ENCODE measurements at places on chromosomes 2 and 18.

GRCh38 chr2:30276455-30276911, 45.1 kb downstream of the LBH start:
- no peak for DNase-seq

GRCh38 chr2:90069290-90069894, 1377.9 kb downstream of the RPIA start:
- DNase-seq = peak; percentile 52

GRCh38 chr2:16525265-16525887, 140.3 kb downstream of the CYRIA start:
- peak; percentile 40 for DNase-seq

GRCh38 chr18:79841936-79842335, 44.2 kb downstream of the KCNG2 start:
- DNase-seq = no peak

DNA sequence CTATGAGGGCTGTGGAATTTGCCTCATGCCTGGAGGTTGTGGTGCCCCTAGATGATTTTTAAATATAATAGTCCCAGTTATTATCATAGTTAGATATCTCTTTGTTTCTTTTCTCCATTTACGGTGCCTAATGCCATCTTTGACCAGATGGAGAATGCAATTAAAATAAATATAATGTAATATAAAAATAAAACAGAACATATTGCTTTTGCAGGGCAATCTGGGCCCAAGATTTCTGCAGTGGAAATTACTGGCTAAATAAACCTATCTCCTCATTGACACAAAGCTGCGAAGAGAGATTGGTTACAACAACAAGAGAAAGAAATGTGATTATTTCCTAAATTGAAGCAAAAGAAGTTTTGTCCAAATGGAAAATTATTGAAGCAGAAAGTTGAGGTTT, 51.8 kb downstream of the CPO start:
- DNase-seq = no peak

- DNase-seq = no peak
Measured at GRCh38 chr18:3758531-3758930, 308.6 kb downstream of the TGIF1 start.

GRCh38 chr18:79405781-79406575, 10.2 kb downstream of the NFATC1 start:
- peak; percentile 93 for DNase-seq

- DNase-seq = no peak
Measured at GRCh38 chr18:14907420-14907819, 159.4 kb downstream of the ANKRD30B start.

GRCh38 chr2:18721038-18721922, 131.9 kb upstream of the NT5C1B start:
- no peak for DNase-seq

- no peak for DNase-seq
Measured at GRCh38 chr2:127359520-127359919, 28.3 kb downstream of the MAP3K2 start.

DNA sequence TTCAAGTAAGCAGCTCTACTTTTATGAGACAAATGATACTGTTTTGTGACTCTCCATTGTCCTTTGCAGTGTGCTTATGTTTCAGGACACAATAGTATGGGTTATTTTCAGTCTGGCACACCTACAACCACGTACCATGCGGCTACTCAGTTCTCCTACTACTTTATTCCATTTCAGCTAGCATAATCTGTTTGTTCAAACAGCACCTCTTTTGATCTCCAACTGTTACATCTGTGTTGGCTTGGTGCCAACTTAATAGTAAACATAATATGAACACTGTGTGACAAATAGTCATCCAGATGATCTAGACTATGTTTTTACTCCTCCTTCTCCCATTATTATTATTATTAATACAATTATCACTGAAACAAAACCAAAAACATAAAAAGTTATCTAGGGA, 40.5 kb downstream of the MYO3B start:
- no peak for DNase-seq

DNA sequence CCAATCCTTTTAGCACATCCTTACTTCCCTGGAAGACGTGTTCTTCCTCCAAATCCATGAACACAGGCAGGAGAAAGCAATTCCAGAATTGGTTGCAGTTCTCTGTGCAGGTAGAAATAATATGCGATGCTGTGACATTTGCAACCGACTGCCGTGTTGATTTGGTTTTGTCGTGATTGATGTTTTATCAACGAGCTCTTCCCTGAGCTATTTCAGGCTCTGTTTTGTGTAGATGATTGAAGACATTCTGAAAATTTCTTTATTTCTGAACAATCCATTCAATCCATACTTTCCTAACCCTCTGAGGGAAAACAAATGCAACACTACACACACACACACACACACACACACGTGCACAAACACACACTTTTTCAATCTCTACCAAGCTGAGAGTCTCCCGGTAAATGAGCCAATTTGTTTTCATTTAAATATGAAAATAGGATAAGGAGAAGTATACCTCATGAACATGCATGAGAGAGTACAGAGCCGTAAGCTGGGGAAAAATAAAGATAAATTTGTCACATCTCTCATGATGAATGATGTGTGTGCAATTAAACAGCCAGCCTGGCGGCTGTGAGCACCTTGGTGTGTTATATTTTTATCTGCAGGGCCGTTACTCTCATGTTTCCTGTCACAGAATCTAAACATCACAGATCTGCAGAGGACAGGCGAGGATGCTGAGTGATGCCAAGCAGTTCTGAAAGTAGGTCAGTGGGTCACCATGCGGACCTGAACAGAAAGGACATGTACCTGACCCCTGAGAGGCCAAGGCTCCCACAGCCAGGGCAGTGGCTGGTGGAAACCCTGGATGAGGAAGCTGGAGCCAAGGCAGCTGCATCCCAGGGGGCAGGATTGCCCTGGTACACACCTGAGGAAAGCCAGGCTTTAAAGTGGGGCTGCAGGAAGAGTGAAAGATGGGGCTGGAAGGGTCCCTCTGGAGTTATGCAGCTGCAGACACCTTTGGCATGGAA, 64.8 kb downstream of the PDCL3 start:
- DNase-seq = no peak

DNA sequence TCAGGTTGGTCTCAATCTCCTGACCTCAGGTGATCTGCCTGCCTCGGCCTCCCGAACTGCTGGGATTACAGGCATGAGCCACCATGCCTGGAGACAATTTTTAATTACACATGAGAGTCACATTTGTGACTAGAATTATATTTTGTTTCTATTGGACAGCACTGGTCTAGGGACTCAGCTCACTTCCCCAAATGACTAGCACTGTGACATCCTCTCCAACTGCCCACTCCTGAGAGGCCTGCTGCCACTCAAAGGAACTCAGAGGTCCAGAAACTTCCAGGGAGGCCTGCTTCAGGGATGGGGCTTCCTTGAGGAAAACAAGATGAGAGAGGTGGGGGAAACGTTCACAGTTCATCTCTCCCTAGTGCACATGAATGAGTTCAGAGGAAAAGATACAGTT, 29.5 kb downstream of the TMEM163 start:
- DNase-seq = no peak

- DNase-seq = no peak
Measured at GRCh38 chr2:172965433-172966212, 110.0 kb upstream of the MAP3K20 start.

DNA sequence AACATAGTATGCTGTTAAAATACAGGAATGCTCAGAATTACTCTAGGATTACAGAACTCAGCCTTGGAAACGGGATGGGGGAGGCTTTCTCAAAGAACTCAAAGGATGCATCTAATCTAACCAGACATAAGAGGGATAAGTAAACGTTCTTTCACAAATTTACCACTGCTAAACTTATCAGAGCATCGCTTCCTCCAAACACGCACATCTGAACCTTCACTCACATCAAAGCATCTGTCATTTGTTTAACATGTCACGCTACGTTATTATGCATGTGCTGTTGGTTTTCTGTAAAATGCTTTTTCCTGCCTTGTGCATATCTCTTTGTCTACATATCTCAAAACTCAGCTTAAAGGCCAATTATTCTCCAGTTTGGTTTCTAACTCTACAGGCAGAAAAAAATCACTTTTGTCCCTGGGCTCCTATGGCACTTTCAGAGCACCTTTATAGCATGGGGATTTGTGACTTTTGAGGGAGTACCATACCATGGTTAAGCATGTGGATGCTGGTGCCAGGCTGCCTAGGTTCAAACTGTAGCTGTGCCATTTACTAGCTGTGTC, 106.7 kb upstream of the FSHR start:
- DNase-seq = no peak

DNA sequence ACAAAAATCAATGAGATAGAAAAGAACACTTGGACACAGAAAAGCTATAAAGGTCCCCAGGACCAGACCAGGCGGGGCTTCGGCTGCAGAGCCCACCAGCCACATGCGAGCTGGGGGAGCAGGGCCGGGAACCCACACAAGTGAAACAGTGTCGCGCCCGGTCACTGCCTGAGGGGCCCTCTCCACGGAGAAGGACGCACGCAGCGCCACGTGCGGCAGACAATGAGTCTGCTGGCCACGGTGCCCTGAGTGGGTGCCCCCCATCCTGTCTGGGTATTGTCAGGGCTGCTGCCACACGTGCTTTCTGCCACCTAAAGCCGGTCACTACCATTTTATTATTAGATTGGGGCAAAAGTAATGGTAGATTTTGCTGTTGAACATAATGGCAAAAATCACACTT, 207.9 kb upstream of the HDAC4 start:
- DNase-seq = no peak

DNA sequence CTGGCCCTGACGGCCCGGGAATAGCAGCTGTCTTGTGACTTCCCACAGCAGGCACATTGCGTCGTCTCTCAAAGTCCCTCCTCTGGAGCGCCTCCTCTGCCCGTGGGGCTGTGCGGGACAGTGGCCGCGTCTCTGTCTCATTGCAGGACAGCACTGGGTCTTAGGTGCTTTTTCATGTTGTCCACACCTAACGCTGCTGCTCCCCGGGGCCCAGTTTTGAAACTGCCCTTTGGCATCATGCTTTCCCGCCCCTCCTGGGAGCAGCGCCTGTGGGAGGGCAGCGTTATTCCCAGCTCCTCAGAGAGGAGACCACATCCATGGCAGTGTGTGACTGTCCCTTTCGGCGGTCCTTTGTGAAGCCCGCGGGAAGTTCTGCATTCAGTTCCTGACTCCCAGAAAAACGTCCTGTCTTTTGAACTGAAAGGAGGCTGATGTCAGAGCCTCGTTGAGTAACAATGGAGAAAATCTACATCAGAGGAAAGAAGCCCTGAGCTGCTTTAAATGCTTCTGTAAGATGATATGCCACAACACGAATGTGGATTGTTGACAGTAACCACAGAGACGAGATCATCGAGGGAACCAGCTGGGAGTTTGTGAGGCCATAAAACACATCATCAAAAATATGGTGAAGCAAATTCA, 226.0 kb downstream of the FAM210A start:
- DNase-seq = no peak

- no peak for DNase-seq
Measured at GRCh38 chr2:59655809-59656208, 897.6 kb downstream of the BCL11A start.

DNA sequence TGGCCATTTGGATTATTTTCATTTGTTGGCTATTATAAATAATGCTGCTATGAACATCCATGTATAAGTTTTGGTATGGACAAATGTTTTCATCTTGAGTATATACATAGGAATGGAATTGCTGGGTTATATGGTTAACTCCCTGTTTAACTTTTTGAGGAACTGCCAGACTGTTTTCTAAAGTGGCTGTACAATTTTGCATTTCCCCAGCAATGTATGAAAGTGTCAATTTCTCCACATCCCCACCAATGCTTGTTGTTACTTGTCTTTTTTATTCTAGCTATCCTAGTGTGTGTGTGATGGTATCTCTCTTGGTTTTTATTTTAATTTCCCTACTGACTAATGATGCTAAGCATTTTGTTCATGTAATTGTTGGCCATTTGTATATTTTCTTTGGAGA, 90.6 kb upstream of the CYP26B1 start:
- DNase-seq = no peak

GRCh38 chr18:41720226-41720625, 234.8 kb upstream of the PIK3C3 start:
- no peak for DNase-seq

DNA sequence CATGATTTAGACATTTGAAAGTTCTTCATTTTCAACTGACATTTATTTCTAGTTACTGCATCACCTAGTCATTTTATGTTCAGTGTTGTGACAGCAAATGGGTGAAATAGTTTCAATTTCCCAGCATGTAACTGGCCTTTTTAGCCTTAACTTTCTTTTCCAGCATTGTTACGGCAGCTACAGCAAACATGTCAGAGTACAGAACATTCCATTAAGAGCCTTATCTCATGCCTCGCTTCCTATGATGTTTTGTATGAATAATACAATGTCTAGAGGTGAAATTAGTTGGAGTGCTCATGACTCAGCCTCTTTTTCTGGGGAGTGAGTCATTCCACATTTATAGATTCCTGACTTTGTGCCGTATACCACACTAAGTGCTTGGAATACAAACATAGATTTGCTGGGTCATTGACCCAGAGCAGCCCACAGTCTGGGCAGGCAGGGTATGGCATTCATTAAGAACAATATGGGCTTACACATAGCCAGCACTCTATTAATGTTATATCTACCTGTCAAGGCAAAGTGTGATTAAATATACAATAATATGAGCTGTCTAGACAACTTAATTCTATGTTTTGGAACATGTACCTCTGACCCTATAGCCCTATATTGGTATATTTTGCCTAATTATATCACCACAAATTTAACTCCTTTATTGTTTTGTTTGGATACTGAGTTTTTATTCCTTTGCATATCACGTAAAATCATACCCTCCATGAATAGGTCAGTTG, 72.2 kb downstream of the MAP2 start:
- DNase-seq = no peak

DNA sequence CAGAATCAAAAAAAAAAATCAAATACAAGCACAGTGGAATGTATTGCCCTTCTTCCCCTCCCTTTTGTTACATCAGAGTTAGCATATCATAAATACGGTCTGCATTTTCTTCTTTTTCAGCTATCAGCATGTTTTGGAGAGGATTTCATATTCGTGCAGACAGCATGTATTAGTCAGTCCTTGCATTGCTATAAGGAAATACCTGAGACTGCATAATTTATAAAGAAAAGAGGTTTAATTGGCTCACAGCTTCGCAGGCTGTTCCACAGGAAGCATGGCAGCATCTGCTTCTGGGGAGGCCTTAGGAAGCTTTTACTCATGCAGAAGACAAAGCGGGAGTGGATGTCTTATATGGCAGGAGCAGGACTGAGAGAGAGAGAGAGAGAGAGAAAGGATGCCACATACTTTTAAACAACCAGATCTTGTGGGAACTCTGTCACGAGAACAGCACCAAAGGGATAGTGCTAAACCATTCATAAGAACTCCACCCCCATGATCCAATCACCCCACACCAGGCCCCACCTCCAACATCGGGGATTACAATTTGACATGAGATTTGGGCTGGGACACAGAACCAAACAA, 8.9 kb downstream of the IL1B start:
- DNase-seq = no peak

DNA sequence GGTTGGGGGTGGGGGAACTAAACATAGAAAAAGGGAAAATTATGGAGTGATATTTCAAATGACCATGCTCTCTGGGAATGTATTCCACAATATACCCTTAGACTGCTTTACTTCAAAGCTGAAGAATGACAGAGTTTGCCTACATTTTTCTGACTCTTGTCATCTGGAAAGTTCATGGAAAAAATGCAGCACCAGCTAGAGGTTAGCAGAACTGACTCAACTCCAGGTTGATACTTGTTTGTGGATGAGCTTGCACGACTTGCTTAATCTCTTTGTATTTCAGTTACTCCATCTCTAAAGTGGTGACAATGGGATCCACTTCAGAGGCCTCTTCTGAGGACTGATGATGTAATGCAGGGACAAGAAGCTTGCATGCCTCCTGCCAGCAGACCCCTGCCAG, 824.0 kb upstream of the ID2 start:
- no peak for DNase-seq

GRCh38 chr2:83953697-83954096, 505.4 kb downstream of the SUCLG1 start:
- no peak for DNase-seq

- no peak for DNase-seq
Measured at GRCh38 chr2:159149747-159150146, 136.8 kb downstream of the WDSUB1 start.

Data from GM13976 (cell line).